ENCODE measurements at places on chromosomes 11 and 22. TPM values are rescaled to one million over a fixed set of nuclear protein-coding genes. Genes with fewer than 3 reads are reported as not detected.
A peak's percentile ranks its signal among the peaks of the same experiment; 100 is the strongest.

DNA sequence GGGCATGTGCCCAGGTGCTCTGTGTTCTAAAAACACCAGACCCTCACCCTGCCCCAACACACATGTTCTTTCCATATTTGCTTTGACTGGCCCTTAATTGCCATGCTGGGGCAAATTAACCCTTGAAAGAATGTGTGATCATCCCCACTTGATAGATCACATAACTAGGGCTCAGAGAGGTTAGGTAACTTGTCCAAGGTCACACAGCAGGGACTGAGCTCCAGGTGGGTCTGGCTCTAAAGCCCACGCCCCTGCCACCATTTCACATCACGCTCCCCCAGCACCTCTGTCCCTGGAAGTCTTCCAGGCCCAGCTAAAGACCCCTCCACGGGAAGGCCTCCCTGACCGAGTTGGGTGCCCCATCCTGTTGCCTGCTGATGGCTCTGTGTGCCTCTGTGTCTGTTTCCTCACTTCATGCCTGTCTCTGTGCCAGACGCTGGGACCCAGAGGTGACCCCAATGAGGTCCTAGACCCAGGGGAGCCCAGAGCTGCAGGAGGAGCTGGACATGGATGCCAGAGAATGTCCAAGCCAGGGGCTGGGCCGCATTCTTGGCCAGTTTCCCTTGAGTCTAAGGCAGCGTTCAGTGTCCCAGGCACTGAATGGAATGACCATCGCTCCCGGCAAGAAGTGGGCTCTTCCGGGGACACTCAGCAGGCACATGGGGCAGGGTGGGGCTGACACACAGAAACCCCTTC, 79.7 kb downstream of the MYO7A start:
- no peak for DNase-seq

DNA sequence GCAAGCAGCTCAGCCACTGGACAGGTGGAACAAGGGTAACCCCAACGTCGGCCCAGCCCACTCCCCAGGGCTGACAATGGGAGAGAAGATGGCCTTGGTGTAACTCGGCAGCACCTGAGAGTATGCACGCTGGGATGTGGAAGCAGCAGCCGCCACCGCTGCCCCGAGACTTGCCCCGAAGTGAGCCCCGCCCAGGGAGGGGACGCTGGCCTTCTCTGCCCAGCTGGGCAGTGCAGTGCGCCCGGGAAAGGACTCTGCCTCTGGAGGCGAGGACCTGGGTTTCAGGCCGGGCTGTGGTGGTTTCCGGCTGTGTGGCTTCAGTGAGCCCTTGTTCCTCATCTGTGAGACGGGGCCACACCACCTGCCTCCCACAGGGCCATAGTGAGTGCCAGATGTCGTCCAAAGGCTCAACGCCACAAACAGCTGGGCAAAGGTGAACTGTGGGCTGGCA, 8.6 kb upstream of the POLDIP3 start:
- DNase-seq = no peak

- no peak for DNase-seq
These were observed 107.9 kb downstream of the NAT10 start for GRCh38 chr11:34213366-34213765.

GRCh38 chr11:117127171-117127901, 16.8 kb upstream of the PAFAH1B2 start:
- no peak for DNase-seq

DNA sequence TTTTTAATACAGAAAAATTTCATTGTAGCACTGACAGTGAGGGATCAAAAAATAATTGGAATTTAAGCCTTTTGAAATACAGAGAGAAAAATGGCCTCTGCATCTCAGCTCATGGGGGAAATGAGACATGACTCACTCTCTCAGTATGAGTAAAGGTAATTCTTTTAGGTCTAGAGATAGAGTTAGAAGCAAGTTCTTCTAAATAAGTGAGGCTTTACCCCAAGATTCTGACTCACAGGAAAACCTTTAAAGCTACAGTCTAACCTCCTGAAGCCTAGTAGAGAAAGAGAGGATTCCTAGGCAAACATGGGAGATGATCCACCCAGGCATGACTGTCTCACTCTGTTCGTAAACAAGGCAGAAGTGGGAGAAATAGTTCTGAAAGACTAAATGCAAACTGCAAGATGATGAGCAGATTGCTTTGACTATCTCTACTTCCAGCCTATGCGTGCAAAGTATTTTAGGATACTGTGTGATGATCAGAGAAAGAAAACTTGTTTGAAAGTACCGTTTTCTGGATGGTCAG, 1003.3 kb upstream of the CCDC90B start:
- DNase-seq = no peak

- DNase-seq = no peak
These were observed 4.3 kb downstream of the PIK3IP1 start for GRCh38 chr22:31287818-31288495.

- DNase-seq = peak; percentile 67
These were observed 23.5 kb downstream of the TP53I11 start for GRCh38 chr11:44927174-44927661.

DNA sequence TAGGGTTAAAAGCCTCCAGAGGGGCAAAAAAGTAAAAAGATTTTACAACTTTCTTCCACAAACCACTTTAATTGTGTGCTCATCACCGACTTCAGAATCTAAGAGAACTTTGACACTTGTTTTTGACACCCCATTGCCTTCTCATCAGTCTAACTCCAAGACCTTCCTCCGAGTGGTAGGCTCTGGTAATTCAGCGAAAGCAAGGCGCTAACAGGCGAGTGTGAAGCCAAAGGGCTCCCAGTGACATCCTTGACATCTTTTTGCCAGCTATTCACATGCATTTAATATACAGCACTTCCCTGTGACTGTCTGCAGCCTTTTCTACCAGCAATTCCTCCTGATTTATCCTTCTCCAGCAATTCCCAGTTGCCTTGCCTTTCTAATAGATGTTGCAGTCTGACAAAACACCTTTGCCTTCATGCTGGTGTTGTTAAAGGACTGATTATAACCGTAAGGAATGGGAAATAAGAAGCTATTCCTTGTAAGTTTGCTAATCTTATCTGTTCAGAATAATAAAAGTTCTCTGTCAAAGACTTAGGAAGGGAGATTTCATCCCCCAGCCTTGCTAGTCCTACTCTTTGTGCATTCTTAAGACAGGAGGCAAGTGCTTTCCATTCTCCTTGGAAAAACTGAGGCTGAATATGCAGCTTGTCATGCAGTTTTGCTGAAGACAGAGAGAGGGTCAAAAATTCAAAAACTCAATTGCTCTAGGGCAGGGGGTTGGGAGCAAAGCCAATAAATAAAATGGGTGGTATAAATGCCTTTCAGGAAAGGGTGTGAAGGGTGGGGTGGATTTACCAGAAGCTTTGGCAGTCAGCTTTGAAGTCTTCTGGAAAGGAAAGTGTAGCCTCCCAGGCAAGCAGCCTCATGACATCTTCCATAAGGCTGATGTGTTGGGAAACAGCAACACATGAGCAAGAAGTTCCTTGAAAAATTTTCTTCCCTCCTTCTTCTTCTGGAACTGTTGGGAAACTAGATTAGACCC, 39.1 kb downstream of the SNX19 start:
- no peak for DNase-seq

GRCh38 chr22:35114131-35114980, 48.4 kb downstream of the ISX start:
- DNase-seq = no peak

- DNase-seq = no peak
These were observed 84.9 kb downstream of the MORC2 start for GRCh38 chr22:30883586-30884145.

- DNase-seq = no peak
These were observed 352.8 kb downstream of the BUD13 start for GRCh38 chr11:116420030-116420429.

GRCh38 chr22:23357053-23357452, 176.7 kb downstream of the BCR start:
- no peak for DNase-seq

DNA sequence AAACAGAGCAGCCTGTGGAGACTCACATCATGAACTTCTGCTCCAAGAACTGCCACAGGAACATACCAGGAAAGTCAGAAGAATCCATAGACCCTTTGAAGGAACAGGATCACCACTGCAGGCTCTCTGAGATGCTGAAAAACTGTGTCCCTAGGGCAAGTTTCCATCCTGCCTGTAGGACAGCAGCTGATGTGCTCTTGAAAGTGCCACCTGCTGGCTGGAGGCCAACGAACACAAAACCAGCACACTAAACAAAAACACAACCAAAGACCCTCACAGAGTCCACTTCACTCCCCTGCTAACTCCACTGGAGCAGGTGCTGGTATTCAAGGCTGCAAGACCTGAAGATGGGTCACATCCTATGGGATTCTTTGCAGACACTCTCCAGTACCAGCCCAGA, 12.0 kb upstream of the NXPE1 start:
- no peak for DNase-seq

Gene CNGA4
- 0.26 TPM for total RNA-seq

Gene P2RX6
- total RNA-seq = 2.4 TPM

Gene SLC29A2
- 19.0 TPM for total RNA-seq

Gene DNHD1
- total RNA-seq = 8.8 TPM

Gene PLAAT4
- total RNA-seq = 87.0 TPM

Gene DCHS1
- 25.1 TPM for total RNA-seq

Gene GAS2L1
- 24.6 TPM for total RNA-seq

All from mucosa of gallbladder (tissue), 1 donor.